ENCODE measurements at places on chromosomes 13 and 19.
A peak's percentile ranks its signal among the peaks of the same experiment; 100 is the strongest.

DNA sequence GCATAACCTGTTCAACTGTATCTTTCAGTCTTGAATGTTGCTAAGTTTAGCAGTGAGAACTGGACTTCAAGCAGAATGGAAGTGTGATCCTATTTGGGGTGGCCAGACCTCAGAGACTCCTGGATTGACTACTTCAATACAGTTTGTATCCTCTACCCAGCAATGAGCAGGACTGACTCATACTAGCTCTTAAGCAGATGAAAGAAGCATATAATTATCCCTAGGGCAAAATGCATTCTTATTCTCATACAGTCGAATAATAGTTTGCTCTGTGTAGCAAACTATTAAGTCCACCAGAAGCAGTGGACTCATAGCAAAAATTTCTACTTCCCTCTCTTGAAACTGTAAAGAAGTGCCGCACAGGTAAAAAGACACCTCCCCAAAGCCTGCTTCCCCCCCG, 46.4 kb upstream of the FAM216B start:
- no peak for DNase-seq

- DNase-seq, result no peak
These were observed 19.1 kb upstream of the WDR18 start for GRCh38 chr19:964761-965694.

GRCh38 chr19:34269081-34269480, 14.7 kb downstream of the GARRE1 start:
- DNase-seq, result peak; percentile 2

DNA sequence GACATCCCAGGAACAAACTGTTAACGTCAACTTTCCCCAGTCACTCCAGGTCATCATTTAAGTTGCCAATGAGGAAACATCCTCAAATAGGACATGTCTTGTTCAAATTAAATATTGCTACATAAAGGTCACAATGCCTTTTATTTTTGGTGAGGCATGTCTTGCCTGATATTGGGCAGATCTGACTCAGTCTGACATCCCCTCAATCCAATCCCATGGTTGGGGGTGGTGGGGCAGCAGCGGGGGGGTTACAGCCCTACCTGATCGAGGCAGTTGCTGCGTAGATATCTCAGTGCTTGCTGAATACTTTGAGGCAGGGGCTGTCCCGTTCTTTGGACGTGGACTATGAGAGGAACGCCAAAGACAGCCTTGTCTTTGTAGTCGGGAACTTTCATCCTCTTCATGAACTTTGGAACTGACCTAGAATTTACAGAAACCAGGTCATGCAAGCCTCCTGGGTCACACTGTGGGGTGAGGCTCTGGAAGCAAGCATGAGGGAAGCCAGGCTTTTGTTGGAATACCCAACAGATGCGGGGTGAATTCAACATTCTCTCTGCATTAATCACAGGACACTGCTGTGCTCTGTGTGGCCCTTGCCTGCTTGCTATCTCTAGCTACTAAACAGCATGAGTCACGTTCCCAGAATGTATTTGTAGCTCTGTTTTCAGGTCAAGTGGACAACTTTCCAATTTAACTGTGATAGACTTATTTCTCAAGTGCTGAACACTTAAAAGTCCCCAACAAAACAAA, 109.8 kb downstream of the KL start:
- DNase-seq, result no peak

Data from activated naive CD4-positive, alpha-beta T cell (primary cell).